B cell (primary cell): ENCODE measurements at places on chromosomes 3 and 15. TPM values are rescaled to one million over a fixed set of nuclear protein-coding genes. Genes with fewer than 3 reads are reported as not detected.

The HCLS1 gene
- total RNA-seq: 317 and 331 TPM in 2 replicates

The GNL3 gene
- total RNA-seq: 67.3 and 68.5 TPM in 2 replicates

The PRSS50 gene
- 0.10 TPM in 1 of 2 replicates, not detected in the other for total RNA-seq

The ROBO2 gene
- total RNA-seq: not detected in 2 replicates

GRCh38 chr3:43378066-43378935, 92.0 kb downstream of the SNRK start:
- no peaks in the 10 kb centered on the region for H3K27me3 ChIP-seq
- no peaks in the 10 kb centered on the region for H3K36me3 ChIP-seq
- no peak overlapping the region for H3K27ac ChIP-seq

- H3K27me3 ChIP-seq: no peaks in the 10 kb centered on the region
- no peak for DNase-seq
- no peaks in the 10 kb centered on the region for H3K36me3 ChIP-seq
- H3K4me3 ChIP-seq: no peak overlapping the region
Measured at GRCh38 chr3:106190296-106190695, 321.5 kb upstream of the CBLB start.

DNA sequence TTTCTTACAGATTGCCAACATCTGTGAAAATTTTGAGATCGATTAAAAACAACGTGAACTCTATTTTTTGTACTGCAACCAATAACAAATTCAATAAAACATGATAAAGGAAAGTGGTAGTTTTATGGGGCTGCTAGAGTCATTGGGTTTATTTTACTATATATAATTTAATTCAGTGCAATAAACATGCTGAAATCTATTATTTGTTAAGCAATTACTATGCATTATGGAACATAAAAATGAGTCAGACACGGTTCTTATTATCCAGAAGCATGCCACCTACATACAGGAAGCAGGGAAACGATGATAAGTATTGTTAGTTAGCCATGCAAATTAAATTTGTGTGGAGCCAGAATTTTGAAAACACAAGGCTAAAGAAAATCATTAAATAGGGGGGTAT, 27.2 kb downstream of the NPHP3 start:
- H3K27ac ChIP-seq: no peak overlapping the region
- H3K36me3 ChIP-seq: peaks cover 48% of the 10 kb centered on the region
- DNase-seq: no peak
- H3K4me1 ChIP-seq: no peaks in the 10 kb centered on the region

GRCh38 chr3:5292512-5292911, 105.0 kb downstream of the EDEM1 start:
- no peak overlapping the region for H3K4me3 ChIP-seq
- H3K27ac ChIP-seq: no peak overlapping the region
- no peaks in the 10 kb centered on the region for H3K27me3 ChIP-seq
- DNase-seq: no peak

DNA sequence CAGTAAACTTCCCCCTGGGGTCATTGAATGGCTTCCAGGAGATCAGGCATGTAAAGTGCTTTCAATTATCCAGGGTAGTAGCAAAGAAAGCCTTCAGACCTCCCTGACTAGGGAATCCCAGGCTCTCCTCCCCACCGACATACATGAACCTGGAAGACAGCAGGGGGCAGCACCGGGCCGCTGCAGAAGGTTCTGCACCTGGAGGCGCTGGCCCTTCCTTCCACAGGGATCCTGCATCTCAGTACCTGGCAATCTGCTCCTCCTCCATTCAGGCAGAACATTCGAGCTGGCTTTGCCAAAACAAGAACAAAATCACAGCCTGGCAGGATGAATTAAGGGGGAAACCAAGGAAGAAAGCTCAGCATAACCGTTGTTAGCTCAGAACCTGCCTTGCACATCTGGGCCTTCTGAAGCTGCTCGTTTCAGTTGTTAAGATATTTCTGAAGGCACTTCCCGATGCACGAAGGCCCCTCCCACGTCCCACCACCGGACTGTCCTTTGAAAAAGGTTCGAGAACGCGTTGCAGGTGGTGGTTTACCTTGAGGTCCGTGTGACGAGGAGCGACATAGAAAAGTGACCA, 237.7 kb downstream of the SLCO3A1 start:
- no peak overlapping the region for H3K27ac ChIP-seq
- H3K27me3 ChIP-seq: no peaks in the 10 kb centered on the region
- peaks cover 9% of the 10 kb centered on the region for H3K4me1 ChIP-seq
- H3K4me3 ChIP-seq: no peak overlapping the region
- H3K36me3 ChIP-seq: no peaks in the 10 kb centered on the region

GRCh38 chr15:93109336-93110102, 20.5 kb upstream of the RGMA start:
- H3K4me1 ChIP-seq: no peaks in the 10 kb centered on the region
- DNase-seq: no peak
- no peak overlapping the region for H3K27ac ChIP-seq
- no peaks in the 10 kb centered on the region for H3K36me3 ChIP-seq

- H3K4me1 ChIP-seq: no peaks in the 10 kb centered on the region
- no peak for DNase-seq
- no peak overlapping the region for H3K27ac ChIP-seq
- H3K27me3 ChIP-seq: no peaks in the 10 kb centered on the region
- H3K36me3 ChIP-seq: no peaks in the 10 kb centered on the region
Measured at GRCh38 chr3:44886561-44886960, 12.2 kb downstream of the TGM4 start.

- no peak overlapping the region for H3K27ac ChIP-seq
- H3K27me3 ChIP-seq: no peaks in the 10 kb centered on the region
- no peaks in the 10 kb centered on the region for H3K4me1 ChIP-seq
Measured at GRCh38 chr3:16171009-16171408, 3.5 kb upstream of the GALNT15 start.

GRCh38 chr3:120418866-120419490, 31.8 kb downstream of the FSTL1 start:
- no peak overlapping the region for H3K27ac ChIP-seq
- no peaks in the 10 kb centered on the region for H3K36me3 ChIP-seq
- no peak overlapping the region for H3K4me3 ChIP-seq
- DNase-seq: peak; percentile 45

DNA sequence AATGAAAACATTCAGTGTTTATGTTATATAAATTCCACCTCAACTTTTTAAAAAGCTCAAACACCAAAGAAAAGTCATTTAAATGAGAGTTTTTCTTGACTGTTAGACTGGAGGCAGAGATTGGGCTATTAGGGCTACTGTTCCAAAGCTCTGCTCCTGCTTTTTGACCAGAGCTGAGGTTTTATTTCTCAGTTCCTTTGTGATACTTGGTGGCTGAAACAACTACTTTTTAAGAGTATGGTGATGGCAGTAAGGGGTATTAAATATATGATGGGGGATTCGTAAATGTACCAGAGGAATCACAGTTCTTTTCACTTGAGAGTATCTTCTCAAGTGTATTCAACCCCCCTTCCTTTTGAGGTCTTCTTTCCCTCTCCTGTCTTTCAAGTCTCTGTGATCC, 186.1 kb upstream of the CGNL1 start:
- H3K27ac ChIP-seq: no peak overlapping the region
- no peak overlapping the region for H3K4me3 ChIP-seq
- no peaks in the 10 kb centered on the region for H3K4me1 ChIP-seq
- H3K27me3 ChIP-seq: no peaks in the 10 kb centered on the region
- DNase-seq: no peak

GRCh38 chr3:176766862-176767261, 430.4 kb downstream of the TBL1XR1 start:
- no peak overlapping the region for H3K27ac ChIP-seq
- no peaks in the 10 kb centered on the region for H3K4me1 ChIP-seq
- H3K4me3 ChIP-seq: no peak overlapping the region

DNA sequence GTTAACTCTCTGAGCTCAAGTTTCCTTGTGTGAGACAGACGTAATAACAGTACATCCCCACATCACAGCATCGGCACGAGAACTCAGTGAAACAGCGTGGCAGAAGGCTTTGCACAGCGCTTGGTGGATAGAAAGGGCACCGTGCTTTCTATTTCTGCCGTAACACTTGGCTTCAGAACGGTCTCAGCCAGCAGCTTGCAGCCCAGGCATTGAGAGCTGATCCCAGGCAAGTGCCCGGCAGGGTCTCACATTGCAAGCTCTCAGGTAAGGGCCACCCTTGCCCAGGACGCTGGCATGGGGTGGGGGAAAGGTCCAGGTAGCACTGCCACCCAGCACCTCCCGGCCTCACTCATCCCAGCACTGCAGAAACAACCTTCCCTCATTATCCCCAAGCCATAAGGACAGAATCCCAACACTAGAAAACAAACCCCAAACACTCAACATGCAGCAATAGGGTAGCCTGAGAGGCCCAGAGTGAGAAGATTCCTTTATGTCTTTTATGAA, 70.5 kb upstream of the ITGA11 start:
- H3K27me3 ChIP-seq: no peaks in the 10 kb centered on the region
- no peaks in the 10 kb centered on the region for H3K36me3 ChIP-seq
- no peak overlapping the region for H3K27ac ChIP-seq
- no peak for DNase-seq
- H3K4me3 ChIP-seq: no peak overlapping the region

GRCh38 chr3:81788610-81789009, 27.2 kb upstream of the GBE1 start:
- no peaks in the 10 kb centered on the region for H3K27me3 ChIP-seq
- no peaks in the 10 kb centered on the region for H3K36me3 ChIP-seq
- DNase-seq: no peak
- H3K4me3 ChIP-seq: no peak overlapping the region
- H3K27ac ChIP-seq: no peak overlapping the region
- no peaks in the 10 kb centered on the region for H3K4me1 ChIP-seq

DNA sequence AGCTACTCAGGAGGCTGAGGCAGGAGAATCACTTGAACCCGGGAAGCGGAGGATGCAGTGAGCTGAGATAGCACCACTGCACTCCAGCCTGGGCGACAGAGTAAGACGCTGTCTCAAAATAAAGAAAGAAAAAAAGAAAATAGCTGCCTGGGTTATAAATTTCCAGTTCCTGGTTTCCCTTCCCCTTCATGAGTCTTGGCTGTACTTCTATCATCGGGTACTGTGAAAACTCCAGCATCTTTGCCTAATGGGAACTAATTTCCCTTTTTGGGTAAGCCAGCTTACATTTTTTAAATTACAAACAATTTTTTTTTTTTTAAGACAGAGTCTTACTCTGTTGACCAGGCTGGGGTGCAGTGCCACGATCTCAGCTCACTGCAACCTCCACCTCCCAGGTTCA, 15.0 kb downstream of the DENND4A start:
- peaks cover 96% of the 10 kb centered on the region for H3K4me1 ChIP-seq
- peaks cover 7% of the 10 kb centered on the region for H3K36me3 ChIP-seq
- peak; percentile 65 for DNase-seq
- peak overlapping the region; percentile 87 for H3K27ac ChIP-seq

GRCh38 chr15:31331389-31331788, 4.8 kb downstream of the KLF13 start:
- no peaks in the 10 kb centered on the region for H3K27me3 ChIP-seq
- no peak for DNase-seq
- H3K4me3 ChIP-seq: no peak overlapping the region
- H3K36me3 ChIP-seq: peaks cover 21% of the 10 kb centered on the region
- H3K27ac ChIP-seq: peak overlapping the region; percentile 43

- H3K27ac ChIP-seq: no peak overlapping the region
- H3K27me3 ChIP-seq: no peaks in the 10 kb centered on the region
- H3K4me3 ChIP-seq: no peak overlapping the region
- peak; percentile 41 for DNase-seq
- H3K4me1 ChIP-seq: peaks cover 13% of the 10 kb centered on the region
Measured at GRCh38 chr3:126081618-126082361, 2.1 kb downstream of the SLC41A3 start.
